Muscle of leg (tissue), 16 donors: ENCODE measurements at places on chromosomes 2 and 18.
A peak's percentile ranks its signal among the peaks of the same experiment; 100 is the strongest.

- DNase-seq: peak; percentile 21
Observed at GRCh38 chr2:119827866-119828507, 68.3 kb downstream of the PTPN4 start.

- no peak for DNase-seq
Observed at GRCh38 chr2:195495966-195496365, 161.1 kb upstream of the SLC39A10 start.

GRCh38 chr2:215825707-215826106 lies 187.6 kb downstream of the MREG start:
- DNase-seq: peak; percentile 55

DNA sequence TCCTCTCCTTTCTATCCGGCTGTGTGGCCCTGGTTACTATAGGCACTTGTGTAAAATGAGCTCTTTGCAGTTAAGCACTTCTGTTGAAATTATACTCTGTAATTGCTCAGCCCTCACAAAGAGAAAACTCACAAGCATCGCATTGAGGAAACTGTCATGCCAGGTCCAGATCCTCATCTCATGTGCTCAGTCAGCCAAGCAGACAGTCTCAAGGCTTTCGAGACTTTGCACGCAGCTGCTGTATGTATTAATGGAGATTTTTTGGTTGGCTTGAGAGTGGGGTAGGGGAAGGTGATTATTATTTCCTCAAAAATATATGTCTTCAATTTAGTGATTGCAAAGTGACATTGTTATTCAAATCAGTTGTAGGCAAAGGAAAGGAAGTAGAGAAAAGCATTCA lies 33.0 kb upstream of the PHLPP1 start:
- no peak for DNase-seq

GRCh38 chr2:46525522-46526155 lies 46.3 kb downstream of the TMEM247 start:
- DNase-seq: no peak

DNA sequence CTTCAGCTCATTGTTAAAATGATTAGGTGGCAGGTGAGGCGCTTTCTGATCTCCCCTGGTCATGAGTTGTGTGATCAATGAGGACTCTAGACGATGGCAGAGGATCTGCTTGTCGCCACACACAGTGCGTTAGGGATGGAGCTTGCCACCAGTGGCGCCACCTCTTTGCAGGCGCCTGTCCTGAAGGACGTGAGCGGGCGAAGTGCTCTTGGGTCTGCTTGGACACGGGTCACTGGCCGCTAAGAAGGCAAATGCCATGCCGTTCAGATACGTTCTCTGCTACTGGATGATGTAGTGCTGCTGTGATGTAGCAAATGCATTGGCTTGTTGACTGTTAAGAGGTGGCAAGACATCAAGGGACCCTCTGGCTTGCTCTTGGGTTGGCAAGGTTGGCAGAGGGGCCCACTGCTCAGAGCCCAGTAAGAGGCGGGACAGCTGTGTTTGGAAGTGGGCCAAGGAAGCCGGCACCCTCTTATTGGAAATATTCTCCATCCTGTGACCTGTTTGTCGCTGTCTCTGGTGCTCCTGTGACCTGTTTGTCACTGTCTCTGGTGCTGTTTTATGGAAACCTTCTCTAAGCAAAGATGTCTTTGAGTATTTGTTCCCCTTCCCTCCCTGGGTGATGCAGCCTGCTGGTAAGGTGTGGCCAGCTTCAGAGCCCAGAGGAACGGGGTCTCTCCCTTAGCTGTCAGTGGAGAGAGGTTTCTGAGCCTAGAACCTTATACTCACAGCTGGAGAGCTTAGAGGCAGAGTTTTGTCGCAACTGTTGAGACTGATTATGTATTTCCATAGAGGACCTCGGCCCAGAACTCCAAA lies 14.6 kb downstream of the LDLRAD4 start:
- no peak for DNase-seq

- peak; percentile 98 for DNase-seq
Observed at GRCh38 chr2:152483276-152484063, 148.5 kb downstream of the FMNL2 start.

DNA sequence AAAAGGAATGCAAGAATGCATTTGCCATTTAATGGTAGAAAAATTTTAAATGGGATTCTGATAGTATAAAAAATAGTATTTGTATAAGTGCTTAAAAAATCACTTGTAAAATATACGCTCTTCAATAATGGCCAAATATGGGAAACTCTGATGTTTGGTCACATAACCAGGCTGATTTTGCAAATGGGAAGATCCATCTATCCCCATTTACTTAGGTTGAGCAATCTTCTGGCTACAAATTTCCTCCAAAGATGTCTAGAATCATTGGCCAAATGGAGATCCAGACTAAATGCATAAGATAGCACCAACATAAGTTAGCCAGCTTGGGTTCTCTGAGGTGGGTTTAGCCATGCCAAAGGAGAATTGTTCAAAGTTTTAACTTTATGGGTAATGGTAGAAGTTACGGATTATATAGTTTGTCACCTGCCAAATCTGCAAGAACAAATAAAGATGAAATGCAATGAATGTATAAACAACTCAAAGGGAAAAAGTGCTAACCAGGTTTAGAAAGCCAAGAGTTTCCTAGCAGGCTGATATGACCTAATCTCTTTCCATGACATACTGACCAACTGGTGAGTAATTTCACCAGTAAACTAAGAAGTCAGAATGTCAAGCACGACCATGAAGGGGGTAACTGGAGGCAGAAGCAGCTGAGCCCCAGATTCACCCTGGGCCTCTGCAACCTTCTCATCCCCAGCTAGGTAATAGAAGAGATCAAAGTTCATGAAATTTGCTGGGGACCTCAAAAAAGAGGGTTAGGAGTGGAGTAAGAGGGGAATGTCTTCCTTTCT lies 10.0 kb downstream of the RHOB start:
- no peak for DNase-seq
